ENCODE measurements at places on chromosomes 3 and 15. TPM values are rescaled to one million over a fixed set of nuclear protein-coding genes. Genes with fewer than 3 reads are reported as not detected.

GRCh38 chr3:56990641-56991015 is 69.8 kb upstream of the SPATA12 start:
- no peak overlapping the region for H3K27ac ChIP-seq
- H3K36me3 ChIP-seq: no peaks in the 10 kb centered on the region
- peaks cover 17% of the 10 kb centered on the region for H3K4me1 ChIP-seq
- H3K27me3 ChIP-seq: peaks cover 13% of the 10 kb centered on the region
- DNase-seq: no peak

DNA sequence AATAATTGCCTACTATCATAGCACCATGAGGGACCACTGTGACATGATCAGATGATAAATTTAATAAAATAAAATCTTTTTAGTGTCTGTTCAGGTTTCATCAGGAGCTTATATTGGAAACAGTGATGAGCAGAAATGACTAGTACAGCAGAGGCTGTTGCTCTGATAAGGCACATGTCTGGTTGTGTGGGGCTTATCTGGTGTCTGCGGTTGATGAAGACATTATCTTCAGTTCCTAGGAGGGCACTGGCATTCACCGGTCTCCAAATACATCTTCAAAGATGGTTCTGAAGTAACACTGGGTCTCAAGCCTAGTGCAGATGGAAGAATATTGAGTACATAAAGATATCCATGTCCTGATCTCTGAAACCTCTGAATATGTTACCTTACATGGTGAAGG is 125.3 kb downstream of the SUCNR1 start:
- no peaks in the 10 kb centered on the region for H3K27me3 ChIP-seq
- H3K4me1 ChIP-seq: no peaks in the 10 kb centered on the region
- DNase-seq: no peak
- no peak overlapping the region for H3K27ac ChIP-seq

DNA sequence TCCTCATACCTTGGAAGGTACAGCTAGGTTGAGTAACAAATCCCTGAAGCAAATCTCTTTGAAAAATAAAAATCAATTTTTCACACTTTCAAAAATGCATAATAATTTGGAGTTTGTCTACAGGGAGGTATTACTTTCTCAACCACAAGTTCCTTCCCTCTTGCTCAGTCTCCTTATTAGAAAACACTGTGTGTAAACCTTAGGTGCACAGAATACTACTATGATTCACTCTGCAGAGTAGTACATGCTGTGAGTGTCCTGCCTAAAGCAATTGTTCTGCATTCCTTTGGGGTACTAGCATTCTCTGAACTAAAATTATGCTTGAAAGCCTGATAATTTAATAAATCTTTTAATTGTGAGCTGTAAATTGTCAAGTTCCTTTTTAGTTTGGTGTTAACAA is 115.9 kb upstream of the EPHA3 start:
- no peak overlapping the region for H3K4me3 ChIP-seq
- no peaks in the 10 kb centered on the region for H3K36me3 ChIP-seq
- no peaks in the 10 kb centered on the region for H3K27me3 ChIP-seq
- DNase-seq: no peak

ALPK3 gene
- total RNA-seq: 0.82 TPM

DNA sequence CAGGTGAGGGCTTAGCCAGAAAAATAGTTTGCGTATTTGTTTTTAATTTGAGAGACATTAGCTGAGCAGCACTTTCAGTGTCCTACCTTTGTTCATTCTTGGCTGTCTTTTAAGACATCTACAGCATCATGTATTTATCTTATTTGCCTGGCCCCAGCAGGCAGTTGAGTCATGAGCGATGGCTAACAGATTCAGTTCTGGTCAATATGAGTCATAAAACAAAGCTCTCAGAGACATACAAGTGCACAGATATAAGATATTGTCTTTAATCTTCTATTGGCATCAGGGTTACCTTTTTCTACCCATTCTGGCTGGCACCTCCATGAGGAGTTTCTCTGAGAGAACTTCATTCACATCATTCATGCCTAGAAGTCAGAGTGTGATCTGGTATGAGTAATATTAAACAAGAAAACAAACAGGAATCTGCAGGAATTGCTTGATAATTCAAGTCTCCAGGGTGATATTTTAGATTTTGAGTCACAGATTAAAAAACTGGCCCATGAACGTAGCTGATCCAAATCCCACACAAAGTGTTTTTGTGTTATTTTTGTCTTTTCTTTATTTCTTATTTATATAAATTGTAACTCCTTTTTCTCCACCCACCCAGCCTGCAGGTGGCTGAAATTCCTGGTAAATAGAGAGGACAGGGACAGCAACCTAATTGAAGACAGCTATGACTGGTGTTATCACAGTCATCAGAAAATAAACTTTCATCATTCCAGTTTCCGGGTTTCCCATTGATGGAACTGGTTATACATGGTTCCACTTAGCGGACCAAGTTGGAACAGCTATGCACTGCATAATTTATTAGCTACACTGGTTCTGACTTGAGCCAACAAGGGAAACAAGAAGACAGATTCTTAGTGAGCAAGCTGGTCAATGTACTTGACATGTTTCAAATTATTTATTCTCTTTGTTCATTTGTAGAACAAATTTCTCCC is 47.3 kb downstream of the PLSCR2 start:
- no peak overlapping the region for H3K4me3 ChIP-seq
- no peak overlapping the region for H3K27ac ChIP-seq
- DNase-seq: no peak
- H3K36me3 ChIP-seq: no peaks in the 10 kb centered on the region

A4GNT gene
- total RNA-seq: not detected

SLC28A2 gene
- not detected for total RNA-seq

- no peak overlapping the region for H3K27ac ChIP-seq
- H3K27me3 ChIP-seq: peaks cover 12% of the 10 kb centered on the region
- peaks cover 5% of the 10 kb centered on the region for H3K4me1 ChIP-seq
- no peak overlapping the region for H3K4me3 ChIP-seq
- H3K36me3 ChIP-seq: no peaks in the 10 kb centered on the region
These were observed 21.4 kb upstream of the NR2C2 start for GRCh38 chr3:14925729-14926591.

CHRNA3 gene
- total RNA-seq: not detected

GRCh38 chr3:10976770-10977169 is 15.8 kb upstream of the SLC6A1 start:
- peaks cover 40% of the 10 kb centered on the region for H3K27me3 ChIP-seq
- no peak overlapping the region for H3K4me3 ChIP-seq
- no peak overlapping the region for H3K27ac ChIP-seq

DNA sequence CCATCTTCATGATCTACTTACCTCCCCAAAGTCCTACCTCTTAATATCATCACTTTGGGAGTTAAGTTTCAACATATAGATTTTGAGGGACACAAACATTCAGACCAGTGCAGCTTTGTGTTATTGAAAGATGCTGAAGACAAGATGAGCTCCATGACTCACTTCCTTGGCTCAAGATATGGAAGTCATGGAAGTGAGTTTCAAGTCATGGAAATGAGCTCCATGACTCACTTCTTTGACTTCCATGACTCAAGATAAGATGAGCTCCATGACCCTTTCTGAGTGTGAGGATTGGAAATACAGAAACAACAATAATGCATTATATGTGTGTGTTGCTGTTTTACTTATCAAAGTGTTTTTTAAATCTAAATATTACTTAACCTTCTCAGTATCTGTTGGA is 170.2 kb upstream of the TPRG1 start:
- no peaks in the 10 kb centered on the region for H3K36me3 ChIP-seq
- no peaks in the 10 kb centered on the region for H3K27me3 ChIP-seq
- DNase-seq: no peak
- no peak overlapping the region for H3K27ac ChIP-seq
- H3K4me1 ChIP-seq: no peaks in the 10 kb centered on the region

BNC1 gene
- total RNA-seq: not detected

Data from T-cell (primary cell).